ENCODE measurements at places on chromosomes 2 and 18.
A peak's percentile ranks its signal among the peaks of the same experiment; 100 is the strongest.

- H3K27me3 ChIP-seq, result no peaks in the 10 kb centered on the region
- no peak for DNase-seq
- H3K4me1 ChIP-seq, result no peaks in the 10 kb centered on the region
- no peak overlapping the region for H3K27ac ChIP-seq
- H3K36me3 ChIP-seq, result peaks cover 3% of the 10 kb centered on the region
Measured at GRCh38 chr2:196500686-196501431, 138.7 kb upstream of the CCDC150 start.

GRCh38 chr2:109438773-109439389 lies 174.9 kb downstream of the SEPTIN10 start:
- peaks cover 30% of the 10 kb centered on the region for H3K27me3 ChIP-seq
- H3K27ac ChIP-seq, result peak overlapping the region; percentile 36
- H3K4me3 ChIP-seq, result no peak overlapping the region
- DNase-seq, result no peak
- peaks cover 12% of the 10 kb centered on the region for H3K4me1 ChIP-seq

DNA sequence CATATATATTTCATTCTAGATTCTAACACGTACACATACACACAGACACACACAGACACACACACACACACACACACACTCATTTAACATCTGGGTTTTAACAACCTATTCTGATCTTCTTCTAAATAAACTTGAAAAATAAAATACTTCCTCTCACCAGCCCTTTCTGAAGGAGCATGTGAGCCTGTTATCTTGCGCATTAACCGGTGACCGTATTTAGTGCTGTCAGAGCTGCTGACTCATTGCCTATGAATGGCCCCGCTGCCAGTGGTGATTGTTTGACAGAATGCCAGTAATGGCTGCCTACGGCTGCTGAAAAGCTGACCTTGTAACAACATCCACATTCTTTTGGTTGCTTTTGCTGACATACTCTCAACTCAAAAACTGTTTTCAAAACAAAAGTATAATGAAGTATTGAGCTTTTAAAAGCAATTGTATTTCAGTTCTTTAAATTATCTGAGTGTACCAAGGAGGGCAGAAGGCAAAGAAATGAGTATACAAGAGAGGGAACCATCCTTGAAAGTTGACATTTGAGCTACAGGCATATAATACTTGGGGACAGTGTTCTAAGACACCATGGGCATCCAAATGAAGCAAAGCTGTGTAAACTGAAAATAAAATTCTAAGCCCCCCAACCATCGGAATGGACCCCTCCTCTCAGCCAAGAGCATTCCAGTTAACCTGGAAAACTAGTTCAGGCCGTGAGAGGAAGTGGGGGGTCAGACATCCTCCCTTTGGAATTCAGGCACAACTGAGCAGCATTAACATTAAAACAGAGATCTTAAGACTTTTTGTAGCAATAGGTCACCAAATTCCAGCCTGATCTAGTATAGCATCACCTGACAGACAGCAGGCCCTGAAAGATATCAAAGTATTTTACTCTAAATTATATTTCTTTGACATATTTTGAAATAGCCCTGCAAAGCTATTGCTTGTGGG lies 50.2 kb upstream of the DTNA start:
- DNase-seq, result peak; percentile 26
- H3K36me3 ChIP-seq, result no peaks in the 10 kb centered on the region
- peaks cover 22% of the 10 kb centered on the region for H3K4me1 ChIP-seq
- H3K27ac ChIP-seq, result peak overlapping the region; percentile 93
- H3K27me3 ChIP-seq, result no peaks in the 10 kb centered on the region

DNA sequence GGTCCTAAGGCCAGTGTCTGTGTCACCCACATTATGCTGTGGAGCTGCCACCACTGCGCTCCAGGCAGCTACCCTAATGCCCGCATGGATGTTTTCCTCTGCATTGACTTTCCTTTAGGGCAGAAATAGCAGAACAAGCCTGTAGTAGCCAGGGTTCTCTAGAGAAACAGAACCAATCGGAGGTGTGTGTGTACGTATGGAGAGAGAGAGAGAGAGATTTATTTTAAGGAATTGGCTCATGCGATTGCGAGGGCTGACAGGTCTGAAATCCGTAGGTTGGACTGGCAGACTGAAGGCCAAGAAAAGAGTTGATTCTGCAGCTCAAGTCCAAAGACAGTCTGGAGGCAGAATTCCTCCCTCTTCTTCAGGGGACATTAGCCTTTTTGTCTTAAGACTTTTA lies 110.3 kb downstream of the LAMA3 start:
- no peak overlapping the region for H3K27ac ChIP-seq
- DNase-seq, result no peak
- no peak overlapping the region for H3K4me3 ChIP-seq
- H3K27me3 ChIP-seq, result peaks cover 7% of the 10 kb centered on the region
- H3K36me3 ChIP-seq, result no peaks in the 10 kb centered on the region

DNA sequence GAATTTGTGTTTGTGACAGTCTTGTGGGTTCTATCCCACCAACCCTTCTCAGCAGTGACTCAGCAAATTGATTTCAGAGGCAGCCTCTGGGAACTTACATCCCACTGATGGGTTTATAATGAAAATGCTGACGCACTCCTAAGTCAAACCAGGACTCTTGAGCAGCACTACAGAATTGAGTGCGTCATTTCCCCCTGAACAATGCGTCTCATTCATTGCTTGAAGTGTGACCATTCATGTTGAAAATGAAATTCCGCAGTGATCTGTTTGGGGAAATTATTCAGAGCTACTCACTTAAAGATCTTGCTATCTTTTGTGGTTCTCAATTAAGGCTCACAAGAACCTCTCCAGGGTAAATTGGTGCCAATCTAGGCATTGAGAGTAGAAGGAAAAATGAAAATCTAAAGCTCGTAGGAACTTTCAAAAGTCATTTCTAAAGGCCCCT lies 417.7 kb upstream of the SLC14A2 start:
- H3K4me1 ChIP-seq, result peaks cover 3% of the 10 kb centered on the region
- no peaks in the 10 kb centered on the region for H3K36me3 ChIP-seq
- H3K4me3 ChIP-seq, result no peak overlapping the region
- no peak for DNase-seq

- no peak for DNase-seq
- H3K4me3 ChIP-seq, result no peak overlapping the region
- H3K27me3 ChIP-seq, result no peaks in the 10 kb centered on the region
- no peaks in the 10 kb centered on the region for H3K36me3 ChIP-seq
- no peaks in the 10 kb centered on the region for H3K4me1 ChIP-seq
- no peak overlapping the region for H3K27ac ChIP-seq
Measured at GRCh38 chr2:186884587-186884986, 35.6 kb upstream of the ZSWIM2 start.

GRCh38 chr2:105143467-105144151 lies 97.9 kb upstream of the GPR45 start:
- peaks cover 2% of the 10 kb centered on the region for H3K4me1 ChIP-seq
- peak overlapping the region; percentile 84 for H3K4me3 ChIP-seq
- peaks cover 4% of the 10 kb centered on the region for H3K27me3 ChIP-seq

DNA sequence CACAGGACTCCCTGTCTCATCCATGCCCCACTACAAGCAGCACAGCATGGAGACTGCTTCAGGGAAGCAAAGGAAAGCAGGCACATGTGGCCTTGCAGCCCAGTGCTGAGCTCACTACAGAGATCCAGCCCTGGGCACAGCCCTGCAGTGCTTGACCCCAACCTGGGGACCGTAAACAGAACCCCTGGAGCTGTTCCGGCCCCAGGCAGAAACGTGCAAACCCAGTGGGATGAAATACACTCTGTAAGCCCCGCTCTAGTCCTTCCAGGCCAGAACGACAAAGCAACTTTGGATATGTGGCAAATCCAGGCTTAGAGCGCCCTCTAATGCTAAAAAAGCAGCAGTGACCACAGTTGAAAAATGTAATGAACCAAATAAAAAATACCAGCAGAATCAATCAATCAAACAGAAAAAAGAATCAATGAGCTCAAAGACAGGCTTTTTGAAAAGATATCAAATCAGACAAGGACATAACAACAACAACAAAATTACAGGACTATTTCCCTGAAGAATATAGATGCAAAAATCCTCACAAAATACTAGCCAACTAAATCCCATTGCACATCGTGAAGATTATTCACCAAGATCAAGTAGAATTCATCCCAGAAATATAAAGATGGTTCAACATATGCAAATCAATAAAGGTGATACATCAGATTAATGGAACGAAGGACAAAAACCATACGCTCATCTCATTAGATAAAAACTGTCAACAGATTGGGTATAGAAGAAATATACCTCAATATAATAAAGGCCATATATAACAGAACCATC lies 45.6 kb downstream of the ZNF519 start:
- no peaks in the 10 kb centered on the region for H3K4me1 ChIP-seq
- no peak overlapping the region for H3K4me3 ChIP-seq
- peaks cover 3% of the 10 kb centered on the region for H3K27me3 ChIP-seq
- no peak overlapping the region for H3K27ac ChIP-seq
- no peaks in the 10 kb centered on the region for H3K36me3 ChIP-seq

Measured in progenitor cell of endocrine pancreas (in vitro differentiated cells).